ENCODE measurements at places on chromosomes 12 and 14. TPM values are rescaled to one million over a fixed set of nuclear protein-coding genes. Genes with fewer than 3 reads are reported as not detected.

Gene KANSL2
- 16.5 TPM for total RNA-seq

Gene WBP11
- 24.4 TPM for total RNA-seq

DNA sequence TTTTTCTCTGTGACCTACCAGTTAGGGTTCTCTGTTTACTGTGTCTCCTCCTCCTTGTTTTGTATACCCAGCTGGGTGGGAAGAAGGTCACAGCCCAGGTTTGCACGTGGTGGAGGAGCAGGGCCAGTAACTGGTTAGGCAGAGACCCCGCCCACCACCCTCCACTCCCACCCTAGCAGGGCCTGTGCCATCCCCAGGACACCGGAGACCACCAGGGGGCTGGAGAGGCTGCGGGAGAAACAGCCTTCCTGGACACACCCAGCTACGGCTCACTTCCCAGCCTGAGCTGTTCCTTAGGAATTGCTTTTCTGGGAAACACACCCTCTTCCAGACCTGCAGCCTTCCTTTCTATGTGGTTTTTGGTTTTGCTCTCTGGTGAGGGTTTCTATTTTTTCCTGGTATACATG is 21.1 kb downstream of the BDKRB2 start:
- no peaks in the 10 kb centered on the region for H3K27me3 ChIP-seq
- H3K36me3 ChIP-seq = no peaks in the 10 kb centered on the region
- H3K27ac ChIP-seq = no peak overlapping the region

Gene IKZF4
- total RNA-seq = 5.0 TPM

- no peak overlapping the region for H3K27ac ChIP-seq
- no peak for DNase-seq
- no peaks in the 10 kb centered on the region for H3K36me3 ChIP-seq
- H3K4me3 ChIP-seq = no peak overlapping the region
These were observed 68.8 kb upstream of the SLC8A3 start for GRCh38 chr14:70257526-70257925.

DNA sequence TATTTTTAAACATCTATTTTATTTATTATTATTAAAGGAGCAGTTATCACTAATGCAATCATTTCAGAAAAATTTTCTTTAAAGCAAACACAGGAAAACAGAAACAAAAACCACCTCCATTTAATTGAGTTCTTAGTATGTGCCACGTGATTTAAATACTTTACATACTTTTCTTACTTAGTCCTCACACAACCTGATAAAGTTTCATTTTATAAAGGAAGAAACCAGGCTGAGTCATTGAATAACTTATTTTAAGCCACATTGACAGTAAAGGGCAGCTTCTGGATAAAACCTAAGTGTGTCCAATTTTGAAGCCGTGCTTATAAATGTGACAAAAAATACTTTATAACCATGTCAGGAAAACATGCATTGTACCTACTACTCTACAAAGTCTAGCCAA is 57.1 kb upstream of the PCED1B start:
- no peak for DNase-seq
- H3K4me3 ChIP-seq = no peak overlapping the region
- H3K4me1 ChIP-seq = no peaks in the 10 kb centered on the region
- no peaks in the 10 kb centered on the region for H3K36me3 ChIP-seq
- no peak overlapping the region for H3K27ac ChIP-seq

Measured in pancreas (tissue), 10 donors.